Activated CD4-positive, alpha-beta T cell treated with anti-CD3 and anti-CD28 coated beads, Interleukin-2, amount 50 U/mL, for 16 hours (primary cell): ENCODE measurements at places on chromosomes 4 and X.

DNA sequence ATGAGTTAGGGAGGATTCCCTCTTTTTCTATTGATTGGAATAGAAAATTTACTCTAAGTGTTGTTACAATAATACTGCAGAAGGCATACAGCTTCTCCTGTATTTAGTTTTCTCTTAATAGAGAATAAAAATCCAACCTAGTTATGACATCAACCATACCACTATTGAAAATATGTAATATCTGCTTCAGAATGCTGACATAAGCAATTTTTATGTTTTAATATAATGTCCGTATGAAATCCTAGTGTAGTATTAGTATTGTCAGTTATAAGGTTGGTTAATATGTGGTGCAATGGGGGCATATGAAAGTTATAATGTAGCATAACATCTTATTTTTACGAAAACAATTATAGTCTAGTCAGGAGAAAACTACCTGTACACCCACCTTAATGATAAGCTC lies 68.2 kb downstream of the HEPH start:
- no peak for DNase-seq

GRCh38 chr4:47703008-47703407 lies 134.9 kb downstream of the CORIN start:
- no peak for DNase-seq

DNA sequence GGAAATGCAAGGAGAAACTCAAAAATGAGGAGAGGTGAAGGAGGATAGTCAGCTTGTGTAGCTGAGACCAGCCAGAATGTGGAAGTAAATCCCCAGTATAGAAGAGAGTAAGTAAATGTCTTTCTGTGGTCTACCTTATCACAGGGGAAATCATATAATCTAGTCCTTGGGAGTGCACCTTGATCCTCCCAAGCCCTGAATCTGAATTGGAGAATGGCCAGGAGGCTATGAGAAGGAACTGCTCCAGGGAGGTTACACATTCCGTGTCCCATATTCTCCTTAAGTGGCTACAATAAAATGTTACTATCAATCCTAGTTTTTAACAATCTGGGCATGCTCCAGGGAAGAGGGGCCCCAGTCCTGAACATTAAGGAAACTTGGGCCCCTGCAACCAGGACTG lies 10.8 kb downstream of the AGTR2 start:
- no peak for DNase-seq

GRCh38 chr4:54941994-54942552 lies 183.3 kb downstream of the KDR start:
- DNase-seq, result peak; percentile 17

GRCh38 chr4:128228845-128229795 lies 58.5 kb downstream of the PGRMC2 start:
- DNase-seq, result no peak

DNA sequence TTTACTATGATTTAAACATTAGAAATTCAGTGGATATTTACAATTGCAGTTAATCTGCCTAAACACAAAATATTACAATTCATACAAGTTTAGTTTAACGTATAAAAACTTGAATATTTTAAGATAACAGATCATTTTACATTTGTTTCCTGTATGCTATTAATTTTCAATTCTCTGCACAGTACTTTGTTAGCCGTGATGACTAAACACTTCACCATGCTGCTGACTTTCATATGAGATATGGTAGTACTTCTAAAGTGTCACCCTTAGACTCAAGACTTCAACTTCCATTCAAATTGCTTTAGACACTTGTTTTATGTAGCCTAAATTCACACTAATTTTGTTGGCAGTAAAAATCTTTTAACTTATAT lies 1646.4 kb upstream of the ADGRL3 start:
- no peak for DNase-seq

GRCh38 chr4:85812776-85813175 lies 337.8 kb downstream of the ARHGAP24 start:
- DNase-seq, result no peak

DNA sequence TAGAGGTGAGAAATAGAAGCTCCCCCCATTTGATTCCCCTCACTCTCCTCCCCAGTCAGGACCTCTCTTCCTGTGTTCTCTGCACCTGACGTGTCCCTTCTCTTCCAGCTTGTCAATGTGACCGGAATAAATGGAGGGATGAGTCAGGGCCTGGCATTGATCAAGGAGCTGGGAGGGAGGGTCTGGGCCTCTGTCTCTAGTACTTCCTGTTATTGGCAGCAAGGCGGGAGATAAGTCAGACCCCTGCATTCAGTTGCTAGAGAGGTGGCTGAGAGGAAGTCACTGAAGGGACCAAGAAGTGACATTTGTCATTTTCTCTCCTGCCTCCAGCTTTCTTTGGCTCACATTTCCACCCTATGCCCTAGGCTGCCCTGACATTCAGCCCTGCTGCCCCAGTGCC lies 35.1 kb upstream of the ZNF41 start:
- DNase-seq, result no peak

GRCh38 chr4:109185548-109185947 lies 116.9 kb downstream of the COL25A1 start:
- DNase-seq, result no peak

GRCh38 chr4:180953572-180953971 lies 1289.6 kb upstream of the TENM3 start:
- no peak for DNase-seq

DNA sequence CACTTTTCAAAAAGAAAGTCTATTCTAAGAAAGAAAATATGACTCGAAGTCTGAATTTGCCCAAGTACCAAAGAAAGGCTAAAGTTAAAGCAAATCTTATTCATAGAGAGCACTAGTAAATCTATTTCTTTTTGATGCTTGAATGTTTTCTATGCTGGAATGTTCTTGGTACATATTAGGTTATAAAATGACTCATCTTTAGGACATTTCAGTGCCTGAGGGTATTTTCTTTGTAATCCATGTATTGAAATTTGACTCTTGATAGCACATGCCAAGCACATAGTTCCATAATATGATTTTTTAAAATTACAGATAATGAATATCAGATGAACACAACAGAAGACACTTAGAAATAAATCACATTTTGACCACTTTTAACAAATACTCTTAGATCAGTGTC lies 232.8 kb downstream of the TRIML1 start:
- DNase-seq, result no peak

DNA sequence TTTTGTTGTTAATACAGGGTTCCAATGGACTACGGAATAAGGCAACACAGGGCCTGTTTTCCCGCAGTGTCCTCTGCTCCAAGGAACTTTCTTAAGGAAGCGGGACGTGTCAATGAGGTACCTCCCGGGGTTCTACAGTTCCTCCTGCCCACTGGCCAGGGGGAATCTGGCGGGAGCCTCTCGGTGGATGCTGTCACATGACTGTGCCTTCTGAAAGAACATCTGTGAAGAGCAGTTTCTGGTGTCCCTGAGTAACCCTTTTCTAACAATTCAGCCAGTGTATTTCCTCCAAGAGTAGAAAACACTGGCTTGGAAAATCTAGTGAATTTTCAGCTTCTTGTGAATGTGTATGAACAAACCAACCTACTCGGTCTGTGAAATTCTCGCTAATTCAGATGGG lies 32.7 kb downstream of the MFAP3L start:
- no peak for DNase-seq

DNA sequence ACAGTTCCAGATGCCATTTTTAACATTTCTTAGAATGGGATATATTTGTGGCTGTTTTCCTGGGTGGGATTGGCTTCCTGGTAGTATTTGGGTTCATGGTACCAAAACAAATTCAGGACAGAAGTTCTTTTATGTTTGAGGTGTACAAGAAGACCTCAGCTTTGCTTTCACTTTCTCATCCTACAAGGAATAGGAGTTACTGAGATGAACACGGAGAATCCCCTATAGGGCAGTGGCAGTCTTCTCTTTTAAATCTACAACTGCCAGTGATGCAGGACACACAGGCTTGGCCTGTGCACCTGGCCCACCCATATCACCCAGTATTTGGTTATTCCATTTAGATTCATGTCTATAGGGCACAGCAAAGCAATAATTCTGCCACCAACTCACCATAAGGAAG lies 35.2 kb downstream of the SLC10A7 start:
- no peak for DNase-seq

GRCh38 chr4:120139392-120139791 lies 72.7 kb upstream of the MAD2L1 start:
- no peak for DNase-seq

GRCh38 chrX:149296092-149296491 lies 209.0 kb downstream of the IDS start:
- DNase-seq, result no peak

DNA sequence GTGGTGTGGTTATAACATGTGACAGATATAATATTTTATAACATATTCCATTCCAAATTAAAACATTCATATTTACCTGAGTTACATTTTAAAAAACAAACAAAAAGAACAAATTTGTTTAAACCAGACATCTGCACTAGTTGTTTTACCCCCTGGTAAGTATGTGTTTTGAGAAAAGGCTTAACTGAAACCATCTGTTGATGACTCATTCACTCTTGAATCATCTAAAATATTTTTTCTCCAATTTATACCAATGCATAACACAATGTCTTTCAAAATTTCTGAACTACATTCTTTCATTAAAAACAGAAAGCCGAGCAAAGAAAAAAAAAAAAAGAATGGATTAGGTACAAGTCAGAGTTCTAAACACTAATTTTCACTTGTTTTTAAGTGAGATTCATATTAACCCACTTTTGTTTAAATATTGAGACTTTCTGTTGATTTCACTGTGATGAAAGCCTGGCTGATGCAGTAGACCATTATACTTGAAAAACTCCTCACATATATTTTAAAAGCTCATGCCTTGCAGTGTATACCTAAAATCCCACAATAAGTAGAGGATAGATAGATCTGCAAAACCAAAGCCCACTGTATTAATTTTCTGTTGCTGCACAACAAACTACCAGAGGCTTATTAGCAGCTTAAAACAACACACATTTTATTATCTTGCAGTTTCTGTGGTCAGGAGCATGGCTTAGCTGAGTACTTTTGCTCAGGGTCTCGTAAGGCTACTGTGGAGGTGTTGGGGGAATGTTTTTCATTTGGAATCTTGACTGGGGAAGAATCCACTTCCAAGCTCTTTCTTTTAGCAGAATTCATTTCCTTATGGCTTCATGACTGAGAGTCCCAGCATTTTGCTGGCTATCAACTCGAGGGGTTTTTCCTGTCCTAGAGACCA lies 221.5 kb downstream of the PCDH18 start:
- DNase-seq, result no peak

- DNase-seq, result no peak
Measured at GRCh38 chr4:68416591-68416990, 30.7 kb upstream of the TMPRSS11E start.

DNA sequence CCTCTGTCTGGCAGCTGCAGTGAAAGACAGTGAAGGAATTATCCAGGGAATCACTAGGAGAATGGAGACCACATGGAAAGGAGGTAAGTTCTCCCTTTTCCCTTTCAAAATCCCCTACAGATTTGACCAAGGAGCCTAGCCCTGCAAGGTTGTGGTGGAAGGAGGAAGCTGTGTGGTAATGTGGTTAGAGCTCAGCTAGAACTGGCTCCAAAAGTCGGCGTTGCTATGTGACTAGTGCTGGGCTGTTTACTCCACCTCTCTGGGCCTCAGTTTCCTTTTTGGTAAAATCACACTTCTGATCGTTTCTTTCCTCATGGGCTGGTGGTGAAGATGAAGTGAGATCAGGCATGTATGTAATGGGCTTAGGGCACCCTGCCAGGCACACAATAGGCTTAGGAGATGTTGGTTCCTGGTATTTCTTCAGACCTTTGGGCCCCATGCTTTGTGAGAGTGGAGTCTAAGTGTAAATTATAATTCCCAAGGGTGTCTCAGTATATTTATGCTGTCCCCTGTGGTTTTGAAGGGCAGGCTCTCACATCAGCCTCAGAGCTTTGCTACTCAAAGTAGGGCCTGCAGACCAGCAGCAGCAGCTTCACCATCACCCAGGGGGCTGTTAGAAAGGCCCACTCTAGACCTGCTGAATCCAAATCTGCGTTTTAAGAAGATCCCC lies 183.7 kb upstream of the BCOR start:
- DNase-seq, result peak; percentile 66

GRCh38 chrX:141732031-141732430 lies 33.5 kb upstream of the SPANXD start:
- DNase-seq, result no peak

- DNase-seq, result no peak
Measured at GRCh38 chr4:184853436-184853835, 27.7 kb upstream of the ACSL1 start.

DNA sequence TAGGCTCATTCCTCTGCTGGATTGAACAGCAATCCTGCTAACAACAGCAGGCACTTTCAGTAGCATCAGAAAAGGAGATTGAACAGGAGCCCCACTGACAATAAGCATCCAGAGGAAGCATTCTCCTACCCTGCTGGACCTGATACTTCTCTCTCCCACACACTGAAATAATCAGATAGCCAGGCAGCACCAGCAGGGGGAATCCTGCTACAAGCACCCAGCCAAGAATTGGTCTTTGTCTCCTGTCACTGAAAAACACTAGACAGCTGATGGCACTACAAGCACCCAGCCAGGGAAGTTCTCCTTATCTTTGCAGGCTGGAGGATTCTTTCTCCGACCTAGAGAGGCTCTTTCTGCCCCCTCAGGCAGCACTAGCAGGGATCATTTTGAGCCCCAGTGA lies 444.3 kb upstream of the GRIA3 start:
- DNase-seq, result no peak

DNA sequence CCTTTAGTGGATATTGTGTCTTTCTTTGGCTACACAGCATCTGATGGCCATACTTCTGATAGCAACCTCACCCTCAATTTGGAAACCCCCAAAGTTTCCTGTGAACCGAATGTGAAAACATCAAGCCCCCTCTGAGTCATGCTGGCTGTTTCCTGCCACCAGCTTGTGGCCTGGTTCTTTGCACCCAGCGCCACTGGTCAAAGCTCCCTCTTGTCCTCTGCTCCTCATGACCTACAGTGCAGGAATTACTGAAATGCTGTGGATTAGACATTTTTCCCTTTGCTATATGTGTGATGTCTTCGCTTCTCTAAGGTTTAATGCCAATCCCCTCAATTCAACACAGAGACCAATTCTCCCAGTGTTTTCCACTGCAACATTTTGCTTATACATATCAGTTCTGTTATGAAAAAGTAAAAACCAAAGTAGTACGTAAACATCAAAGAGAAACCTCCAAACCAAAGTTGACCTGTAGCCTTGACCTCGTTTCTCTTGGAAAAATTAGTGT lies 224.0 kb upstream of the TENM3 start:
- DNase-seq, result peak; percentile 42

GRCh38 chr4:180571516-180572055 lies 1671.6 kb upstream of the TENM3 start:
- DNase-seq, result no peak

DNA sequence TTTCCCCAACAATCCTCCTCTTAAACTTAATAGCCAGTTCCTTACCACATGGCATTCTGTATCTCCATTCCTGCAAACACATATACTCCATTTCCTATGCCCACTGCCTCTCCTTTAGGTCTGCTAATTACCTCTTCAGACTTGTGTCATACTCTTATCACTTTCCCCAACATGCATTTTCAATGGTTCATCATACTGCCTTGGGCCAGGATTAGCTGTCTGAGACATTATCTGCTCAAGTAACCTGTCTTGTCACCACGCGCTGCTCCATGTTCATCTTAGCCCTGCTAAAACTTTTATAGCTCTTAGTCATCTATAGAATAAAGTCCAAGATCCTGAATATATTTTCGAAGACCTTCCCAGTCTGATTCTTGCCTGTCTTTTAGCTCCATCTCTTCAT lies 224.1 kb upstream of the GK2 start:
- no peak for DNase-seq
